NAMALWA (cell line): ENCODE measurements at places on chromosomes 5 and 9.

- no peak for DNase-seq
Measured at GRCh38 chr9:86604741-86605140, 250.5 kb upstream of the TUT7 start.

DNA sequence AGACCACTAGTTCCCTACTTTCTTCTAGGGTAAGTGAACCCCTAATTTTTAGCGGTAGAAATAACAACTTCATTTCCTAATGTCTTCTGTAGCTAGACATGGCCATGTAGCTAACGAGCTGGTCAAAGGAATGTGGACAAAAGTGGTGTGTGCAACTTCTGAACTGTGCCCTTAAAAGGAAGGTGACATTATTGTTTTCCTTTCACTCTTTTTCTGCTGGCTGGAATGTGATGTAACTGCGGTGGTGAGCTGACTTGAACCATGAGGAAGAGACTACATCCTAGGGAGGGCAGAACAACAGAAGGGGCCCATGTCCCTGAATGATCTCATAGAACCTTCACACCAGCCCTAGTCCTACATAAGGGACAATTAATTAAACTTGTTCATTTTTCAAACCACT lies 1.3 kb upstream of the SNX2 start:
- DNase-seq, result no peak

DNA sequence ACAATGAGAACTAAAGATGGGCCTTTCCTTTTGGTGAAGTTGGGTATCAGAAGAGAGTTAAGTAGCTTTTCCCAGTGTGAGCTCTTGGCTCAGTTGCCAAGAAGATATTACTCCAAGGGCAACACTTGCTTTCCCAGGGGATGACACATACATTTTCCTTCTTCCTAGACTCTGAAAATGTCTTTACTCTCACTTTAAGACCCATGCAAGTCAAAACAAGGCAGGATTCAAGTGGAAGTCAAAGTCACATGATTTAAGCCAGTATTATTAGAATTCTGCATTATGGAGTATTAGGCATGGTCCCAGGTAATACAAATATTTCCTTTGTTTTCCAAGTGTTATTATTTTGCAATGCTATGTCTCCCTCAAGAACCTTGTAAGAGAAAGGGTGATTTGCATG lies 175.1 kb downstream of the PPP2R2B start:
- no peak for DNase-seq

DNA sequence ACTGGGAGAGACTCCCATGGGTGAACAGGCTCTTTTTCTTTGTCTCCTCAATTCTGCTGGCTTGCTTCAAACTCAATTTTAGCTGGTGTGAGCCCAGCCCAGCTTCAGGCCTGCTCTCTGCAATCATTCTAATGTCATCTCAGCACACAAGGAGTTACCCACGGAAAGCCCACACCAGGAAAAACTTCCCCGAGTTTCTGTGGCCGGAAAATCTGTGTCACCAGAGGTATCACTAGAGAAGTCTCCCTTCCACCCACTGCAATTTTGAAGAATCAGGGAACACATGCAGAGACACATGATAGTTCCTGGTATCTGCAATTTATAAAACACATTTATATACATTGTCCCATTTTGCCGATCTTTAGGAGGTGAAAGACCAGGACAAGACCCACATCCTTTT lies 13.5 kb upstream of the NDFIP1 start:
- no peak for DNase-seq

DNA sequence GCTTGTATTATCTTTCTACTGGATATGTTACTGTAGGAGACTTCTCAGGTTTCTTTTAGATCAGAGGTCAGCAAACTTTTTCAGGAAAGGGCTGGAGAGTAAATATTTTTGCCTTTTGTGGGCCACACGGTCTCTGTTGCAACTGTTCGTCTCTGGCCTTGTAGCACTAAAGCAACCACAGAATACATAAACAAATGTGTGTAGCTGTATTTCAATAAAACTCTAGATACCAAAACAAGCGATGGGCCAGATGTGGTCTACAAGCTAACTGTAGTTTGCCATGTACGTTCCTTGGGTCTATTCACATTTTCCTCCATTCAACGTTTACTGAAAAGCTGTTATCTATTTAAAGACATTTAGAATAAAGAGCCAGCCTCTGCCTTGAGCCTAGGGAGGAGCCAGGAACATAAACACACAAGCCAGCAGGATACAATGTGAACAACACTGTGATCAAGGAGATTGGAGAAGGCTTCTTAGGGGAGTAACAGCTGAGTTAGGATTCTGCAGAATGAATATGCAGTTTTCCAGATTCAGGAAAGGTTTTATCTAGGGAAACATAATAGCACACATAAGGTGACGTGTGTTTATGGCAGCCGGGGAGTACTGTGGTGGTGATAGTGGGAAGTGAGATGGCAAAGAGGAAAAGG lies 33.0 kb upstream of the HOMER1 start:
- DNase-seq, result no peak

GRCh38 chr9:14779566-14780022 lies 57.1 kb upstream of the CER1 start:
- DNase-seq, result no peak

GRCh38 chr5:1887588-1888360 lies 5.0 kb upstream of the IRX4 start:
- no peak for DNase-seq

DNA sequence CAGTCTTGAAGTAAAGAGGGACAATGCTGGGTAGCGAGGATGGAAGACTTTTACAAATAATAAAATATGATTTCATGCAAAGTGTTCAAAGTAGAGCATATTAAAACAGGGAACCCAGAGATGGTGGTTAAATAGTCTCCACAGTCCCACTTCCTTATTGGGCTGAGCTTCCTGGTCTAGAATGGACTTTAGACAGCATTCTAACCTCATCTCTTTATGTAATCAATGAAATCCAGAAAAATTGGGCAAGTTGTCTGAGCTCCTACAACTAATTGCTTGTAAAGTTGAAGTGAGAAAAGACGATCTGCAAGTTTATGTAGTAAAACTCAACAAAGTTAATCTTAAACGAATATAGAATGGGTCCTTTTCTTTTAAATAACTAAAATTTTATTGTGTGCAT lies 328.9 kb downstream of the PJA2 start:
- DNase-seq, result no peak

GRCh38 chr9:98866435-98867102 lies 59.1 kb downstream of the GALNT12 start:
- no peak for DNase-seq

DNA sequence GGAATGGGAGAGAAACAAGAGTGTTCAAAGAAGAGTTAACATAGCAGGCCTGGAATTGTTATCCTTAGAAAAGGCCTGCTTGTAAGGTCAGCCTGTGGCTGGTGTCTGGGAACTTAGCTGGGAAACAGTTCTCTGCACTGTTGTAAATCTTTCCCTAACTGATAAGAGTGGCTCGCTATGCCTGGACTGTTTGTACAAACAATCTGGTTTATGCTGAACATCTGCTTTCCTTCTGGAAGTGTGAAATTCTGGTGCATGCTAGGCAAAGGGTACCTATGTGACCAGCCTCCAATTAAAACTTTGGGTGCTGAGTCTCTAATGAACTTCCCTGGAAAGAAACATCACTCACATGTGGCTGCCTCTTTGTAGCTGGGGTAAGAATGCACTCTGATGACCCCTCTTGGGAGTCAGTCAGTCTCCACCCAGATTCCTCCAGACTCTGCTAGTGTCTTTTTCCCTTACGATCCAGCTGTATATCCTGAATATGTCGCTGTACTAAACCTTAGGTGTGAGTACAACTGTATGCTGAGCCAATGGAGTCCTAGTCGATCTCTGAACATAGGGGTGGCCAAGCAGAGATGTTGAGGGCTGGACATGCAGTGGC lies 16.5 kb downstream of the SPARC start:
- no peak for DNase-seq

DNA sequence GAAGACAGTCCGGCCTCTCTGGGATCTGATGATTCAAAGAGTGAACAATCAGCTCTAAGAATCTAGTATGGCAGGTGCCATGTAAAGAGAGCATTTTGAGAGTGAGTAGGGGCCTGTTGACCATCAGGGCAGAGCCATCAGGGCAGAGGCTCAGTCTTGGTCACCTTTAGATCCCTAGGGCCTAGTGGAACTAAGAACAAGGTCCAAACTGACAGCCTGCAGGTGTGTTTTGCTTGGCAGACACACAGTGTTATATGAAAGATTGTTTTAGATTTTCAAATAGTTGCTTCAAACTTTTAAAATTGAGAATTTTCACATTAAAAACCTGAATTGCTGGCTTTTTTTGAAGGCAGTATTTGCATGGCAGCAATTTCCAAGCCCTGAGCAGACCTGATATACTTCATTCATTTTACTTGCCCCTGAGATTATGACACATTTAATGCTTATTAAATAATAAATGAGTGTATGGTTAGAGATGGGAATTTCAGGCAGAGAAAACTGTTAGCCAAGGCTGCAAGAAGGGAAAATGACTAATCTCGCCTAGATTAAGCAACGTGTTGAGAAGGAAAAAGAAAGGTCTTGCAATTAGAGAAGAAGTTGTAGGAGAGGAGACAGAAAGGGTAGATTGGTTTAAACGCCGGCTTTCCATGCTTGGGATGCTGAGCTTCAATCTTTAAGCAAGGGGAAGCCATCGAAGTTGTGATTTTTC lies 279.6 kb downstream of the ARRDC3 start:
- no peak for DNase-seq

DNA sequence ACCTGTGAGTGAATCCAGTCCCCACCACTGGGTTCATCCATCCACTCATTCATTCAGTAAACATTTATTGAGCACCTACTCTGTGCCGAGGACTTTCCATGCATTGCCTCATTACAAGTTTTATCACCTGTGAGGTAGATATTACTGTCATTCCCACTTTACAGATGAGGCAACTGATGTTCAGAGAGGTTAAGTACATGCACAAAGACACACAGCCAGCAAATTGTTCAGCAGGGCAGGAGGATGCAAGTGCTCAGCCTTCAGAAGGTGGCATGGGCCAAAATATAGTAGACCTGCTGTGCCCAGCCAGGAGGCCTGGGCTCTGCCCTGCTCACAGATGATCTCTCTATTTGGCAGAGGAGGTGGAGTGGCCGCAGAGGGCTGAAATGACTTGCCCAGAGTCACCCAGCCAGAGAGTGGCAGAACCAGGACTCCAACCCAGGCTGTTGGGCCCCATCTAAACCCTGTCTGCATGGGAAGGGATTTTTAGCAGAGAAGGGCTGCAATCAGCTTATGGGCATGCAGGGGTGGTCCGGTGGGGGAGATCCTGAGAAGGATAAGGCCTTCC lies 7.6 kb upstream of the NEURL1B start:
- DNase-seq, result no peak

- no peak for DNase-seq
Measured at GRCh38 chr9:116978155-116978554, 291.1 kb downstream of the TRIM32 start.

DNA sequence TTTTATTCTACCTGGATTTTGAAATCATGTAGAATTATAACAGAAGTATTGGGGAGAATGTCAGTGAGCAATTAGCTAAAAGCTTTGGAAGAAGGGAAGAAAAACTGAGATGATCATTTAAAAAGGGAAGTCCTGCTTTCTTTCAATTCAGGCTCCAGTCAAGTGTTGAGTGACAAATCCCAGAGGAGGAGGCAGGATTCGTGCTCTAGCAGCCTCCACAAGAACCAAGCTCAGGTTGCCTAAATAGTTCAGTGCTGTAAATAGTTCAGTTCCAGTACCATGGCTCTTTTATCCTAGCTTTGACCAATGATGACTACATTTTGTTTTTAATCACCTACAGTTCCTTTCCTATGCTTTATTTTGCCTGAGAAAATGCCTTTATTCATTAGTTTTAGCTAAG lies 204.9 kb upstream of the NREP start:
- DNase-seq, result no peak

DNA sequence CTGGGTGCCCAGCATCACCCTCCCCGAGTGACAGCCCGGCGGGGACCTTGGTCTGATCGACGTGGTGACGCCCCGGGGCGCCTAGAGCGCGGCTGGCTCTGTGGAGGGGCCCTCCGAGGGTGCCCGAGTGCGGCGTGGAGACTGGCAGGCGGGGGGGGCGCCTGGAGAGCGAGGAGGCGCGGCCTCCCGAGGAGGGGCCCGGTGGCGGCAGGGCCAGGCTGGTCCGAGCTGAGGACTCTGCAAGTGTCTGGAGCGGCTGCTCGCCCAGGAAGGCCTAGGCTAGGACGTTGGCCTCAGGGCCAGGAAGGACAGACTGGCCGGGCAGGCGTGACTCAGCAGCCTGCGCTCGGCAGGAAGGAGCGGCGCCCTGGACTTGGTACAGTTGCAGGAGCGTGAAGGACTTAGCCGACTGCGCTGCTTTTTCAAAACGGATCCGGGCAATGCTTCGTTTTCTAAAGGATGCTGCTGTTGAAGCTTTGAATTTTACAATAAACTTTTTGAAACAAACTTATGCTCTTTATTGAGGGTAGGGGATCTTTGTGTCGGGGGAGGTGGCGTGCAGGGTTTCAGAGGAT lies 1.3 kb downstream of the GADD45G start:
- DNase-seq, result peak; percentile 12

- no peak for DNase-seq
Measured at GRCh38 chr5:93954421-93955069, 213.1 kb upstream of the POU5F2 start.
